Diencephalon (tissue), 1 donor: ENCODE measurements at places on chromosomes 5 and 9. TPM values are rescaled to one million over a fixed set of nuclear protein-coding genes. Genes with fewer than 3 reads are reported as not detected.

The PSAT1 gene
- 48.9 TPM for total RNA-seq

The WDR31 gene
- 5.3 TPM for total RNA-seq

The TTC23L gene
- 7.6 TPM for total RNA-seq

The CFAP157 gene
- total RNA-seq: 3.0 TPM

The DMRT2 gene
- 0.23 TPM for total RNA-seq

The SMAD5 gene
- 50.3 TPM for total RNA-seq

The GNA14 gene
- total RNA-seq: 1.4 TPM

The PRR16 gene
- 6.5 TPM for total RNA-seq

The CDH6 gene
- 43.4 TPM for total RNA-seq

The SLC6A19 gene
- not detected for total RNA-seq

The SPINK13 gene
- not detected for total RNA-seq

The NUTM2F gene
- total RNA-seq: not detected

The IFNE gene
- total RNA-seq: not detected

The GBGT1 gene
- total RNA-seq: 3.7 TPM

The ALDOB gene
- 0.23 TPM for total RNA-seq

The DDX4 gene
- not detected for total RNA-seq

The BTNL8 gene
- total RNA-seq: not detected

The SPATA31C1 gene
- total RNA-seq: not detected

The N4BP3 gene
- 12.5 TPM for total RNA-seq

The TLR4 gene
- 10.6 TPM for total RNA-seq

The ITK gene
- total RNA-seq: 0.23 TPM

The PCDHGB5 gene
- total RNA-seq: 24.0 TPM

The UGT3A1 gene
- not detected for total RNA-seq

The CDKN2B gene
- 0.92 TPM for total RNA-seq

The EXOSC2 gene
- 39.4 TPM for total RNA-seq

The HSD17B3 gene
- not detected for total RNA-seq

The RACK1 gene
- 3,012 TPM for total RNA-seq

The PCDHA3 gene
- 20.1 TPM for total RNA-seq

The LECT2 gene
- total RNA-seq: not detected

The RAPGEF6 gene
- total RNA-seq: 101 TPM

The STXBP1 gene
- total RNA-seq: 119 TPM

The AP3B1 gene
- 34.8 TPM for total RNA-seq

The PPIC gene
- total RNA-seq: 7.2 TPM

The UBE2R2 gene
- 34.1 TPM for total RNA-seq

The CBY3 gene
- total RNA-seq: 0.46 TPM

The FOXD4L3 gene
- 0.23 TPM for total RNA-seq

The ADAMTS16 gene
- 3.5 TPM for total RNA-seq

The C5orf52 gene
- not detected for total RNA-seq

The ZNF658 gene
- total RNA-seq: 26.3 TPM

The ZMAT2 gene
- total RNA-seq: 42.9 TPM

The GGTA1 gene
- total RNA-seq: 3.5 TPM

The HMMR gene
- 4.4 TPM for total RNA-seq

The IFNA5 gene
- total RNA-seq: not detected

The TAF11L2 gene
- not detected for total RNA-seq

The NME5 gene
- 22.4 TPM for total RNA-seq

The RANBP3L gene
- 15.5 TPM for total RNA-seq

The ADRA1B gene
- total RNA-seq: 6.9 TPM

The DOCK2 gene
- 8.1 TPM for total RNA-seq

The PRDM9 gene
- total RNA-seq: not detected

The ADGRD2 gene
- total RNA-seq: 0.46 TPM
